Amniotic epithelial cell (primary cell): ENCODE measurements at places on chromosomes 16 and 17.

DNA sequence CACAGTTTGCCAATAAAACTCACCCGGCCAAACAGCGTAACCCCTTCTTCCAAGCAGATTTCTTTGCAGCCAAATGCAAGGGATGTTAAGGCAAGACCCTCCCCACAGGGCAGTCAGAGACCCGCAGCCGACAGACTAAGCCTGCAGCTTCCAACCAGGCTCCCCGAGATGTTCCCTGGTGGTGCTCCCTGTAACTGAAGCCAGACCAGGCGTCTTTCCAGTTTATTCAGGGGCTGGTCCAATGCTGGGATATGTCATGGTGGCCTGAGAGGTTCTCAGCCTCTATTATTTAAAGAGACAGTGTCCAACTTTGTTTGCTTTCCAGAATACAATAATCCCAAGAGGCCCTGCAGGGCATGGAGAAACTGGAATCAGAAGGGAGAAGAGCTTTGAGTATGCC lies at the start of gene PMP22:
Gene PMP22, minus strand, starts transcription at position 196 of the 400 bp plus-strand sequence. CDS start 4,599 bp downstream, outside the sequence.
- no peak for DNase-seq

DNA sequence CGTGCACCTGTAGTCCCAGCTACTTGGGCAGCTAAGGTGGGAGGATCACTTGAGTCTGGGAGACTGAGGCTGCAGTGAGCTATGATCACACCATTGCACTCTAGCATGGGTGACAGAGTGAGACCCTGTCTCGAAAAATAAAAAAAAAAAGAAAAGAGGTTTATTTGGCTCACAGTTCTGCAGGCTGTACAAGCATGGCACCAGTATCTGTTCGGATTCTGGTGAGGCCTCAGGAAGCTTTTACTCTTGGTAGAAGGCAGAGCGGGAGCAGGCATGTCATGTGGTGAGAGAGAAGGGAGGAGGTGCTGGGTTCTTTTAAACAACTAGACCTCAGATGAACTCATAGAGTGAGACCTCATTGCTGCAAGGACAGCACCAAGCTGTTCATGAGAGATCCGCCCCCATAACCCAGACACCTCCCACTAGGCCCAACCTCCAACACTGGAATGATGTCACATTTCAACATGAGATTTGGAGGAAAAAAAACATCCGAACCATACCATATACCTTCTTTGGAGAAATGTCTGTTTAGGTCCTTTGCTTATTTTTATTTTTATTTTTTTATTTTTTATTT lies 10.3 kb upstream of the RMI2 start:
- DNase-seq, result peak; percentile 23

DNA sequence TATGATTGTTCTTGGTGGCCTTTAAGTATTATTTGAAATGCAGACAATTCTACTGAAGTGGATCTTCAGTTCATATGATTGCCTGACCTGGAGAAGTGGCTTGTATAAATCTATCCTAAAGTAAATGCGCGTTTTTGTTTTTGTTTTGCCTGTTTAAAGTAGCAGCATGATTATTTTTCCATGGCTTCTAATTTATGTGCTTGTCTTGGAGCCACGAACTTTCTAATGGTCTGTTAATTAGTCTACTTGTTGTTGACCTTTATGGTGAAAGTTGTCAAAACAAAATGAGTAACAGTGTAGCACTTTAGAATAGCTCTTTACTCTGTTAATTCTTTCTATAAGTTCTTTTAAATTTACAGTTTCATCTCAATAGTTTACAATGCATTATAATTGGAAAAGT lies 1.7 kb downstream of the PRKAR1A start:
- DNase-seq, result no peak

- DNase-seq, result no peak
These were observed 32.3 kb upstream of the ANKRD40CL start for GRCh38 chr17:50799582-50799981.

- no peak for DNase-seq
These were observed 169.3 kb downstream of the RAB11FIP4 start for GRCh38 chr17:31560616-31561235.
